H9 (cell line): ENCODE measurements at places on chromosomes 1 and 21. TPM values are rescaled to one million over a fixed set of nuclear protein-coding genes. Genes with fewer than 3 reads are reported as not detected.

SYDE2 gene
- 12.1 and 12.4 TPM in 2 replicates for total RNA-seq

ETNK2 gene
- total RNA-seq = 17.6 and 18.6 TPM in 2 replicates

RAB29 gene
- 4.2 and 4.4 TPM in 2 replicates for total RNA-seq

WNT4 gene
- 0.72 and 1.4 TPM in 2 replicates for total RNA-seq

MSH4 gene
- total RNA-seq = 0.53 and 0.63 TPM in 2 replicates

RXFP4 gene
- not detected in 2 replicates for total RNA-seq

AMY2B gene
- 0.90 and 1.2 TPM in 2 replicates for total RNA-seq

KRTAP10-5 gene
- not detected in 2 replicates for total RNA-seq

EXTL1 gene
- 1.0 and 1.1 TPM in 2 replicates for total RNA-seq

SPRR1A gene
- total RNA-seq = not detected in 2 replicates

CD2 gene
- total RNA-seq = not detected in 2 replicates

MMEL1 gene
- 0.42 and 0.59 TPM in 2 replicates for total RNA-seq

ITLN2 gene
- total RNA-seq = 2.4 and 2.9 TPM in 2 replicates

C1orf232 gene
- total RNA-seq = not detected in 2 replicates

GPR37L1 gene
- 0.11 TPM in 2 replicates for total RNA-seq
